ENCODE measurements at places on chromosomes 4 and X. TPM values are rescaled to one million over a fixed set of nuclear protein-coding genes. Genes with fewer than 3 reads are reported as not detected.

GRCh38 chr4:113905301-113905700 is 74.1 kb downstream of the ARSJ start:
- DNase-seq: no peak

DNA sequence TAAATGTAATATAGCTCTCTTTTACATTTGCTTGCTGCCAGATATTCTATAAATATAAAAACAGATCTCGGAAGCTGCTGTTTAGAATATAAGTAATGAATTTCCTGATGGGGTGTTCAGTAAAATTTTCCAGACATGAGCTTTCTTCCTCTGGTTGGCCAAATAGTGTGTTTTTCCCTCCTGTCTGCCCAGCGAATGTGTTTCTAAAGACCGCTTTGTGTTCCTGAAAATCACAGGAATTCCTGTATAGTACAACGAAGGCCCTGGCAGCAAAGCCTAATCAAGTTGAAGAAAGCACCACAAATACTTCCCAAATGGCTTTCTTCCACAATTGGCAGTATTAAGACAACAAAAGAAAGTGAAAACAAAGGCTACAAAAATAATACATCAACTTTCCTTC is 494.1 kb downstream of the INPP4B start:
- no peak for DNase-seq

DNA sequence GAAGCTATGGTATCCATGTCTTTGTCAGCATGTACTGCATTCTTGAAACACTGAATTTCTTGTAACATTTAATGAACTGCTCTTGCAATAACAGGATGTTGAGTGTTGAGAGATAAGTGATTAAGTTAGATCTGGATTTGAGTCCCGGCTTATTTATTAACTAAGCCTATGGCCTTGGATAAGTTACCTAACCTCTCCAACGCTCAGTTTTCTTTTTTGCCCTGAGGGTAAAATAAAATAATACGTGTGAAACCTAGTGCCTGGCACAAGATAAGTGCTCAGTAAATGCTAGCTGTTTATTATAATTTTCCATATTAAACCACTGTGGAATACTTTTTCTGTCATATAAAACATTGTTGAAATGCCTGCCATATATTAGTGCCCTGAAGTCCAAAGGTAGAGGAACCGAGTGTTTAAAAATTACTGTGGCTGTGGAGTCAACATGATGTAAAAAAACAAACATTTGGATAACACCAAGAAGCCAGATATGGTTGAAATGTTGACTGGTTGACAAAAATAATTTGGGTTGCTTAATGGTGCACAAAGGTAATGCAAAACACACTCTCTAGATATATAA is 58.6 kb upstream of the ALB start:
- peak; percentile 93 for DNase-seq

DNA sequence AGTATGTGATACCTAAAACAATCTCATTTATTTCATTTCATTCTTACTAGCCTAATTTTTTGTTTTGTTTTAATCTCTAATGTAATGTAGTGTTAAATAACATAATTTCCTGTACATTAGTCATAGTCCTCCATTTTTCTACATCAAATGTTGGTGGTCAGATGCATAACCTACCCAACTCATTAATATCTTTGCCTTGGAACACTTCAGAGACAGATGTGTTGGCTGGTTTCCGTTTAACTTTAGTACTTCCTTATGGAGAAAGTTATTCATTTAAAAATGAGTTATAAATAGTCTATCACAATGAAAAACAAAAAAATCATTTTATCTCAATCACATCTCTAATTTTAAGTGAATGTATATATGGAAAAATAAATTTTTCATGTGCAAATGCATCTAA is 190.2 kb downstream of the ANTXR2 start:
- DNase-seq: no peak

- no peak for DNase-seq
These were observed 1.5 kb downstream of the IL1RAPL2 start for GRCh38 chrX:104567506-104567905.

GRCh38 chr4:172515266-172515879 is 653.2 kb upstream of the GALNT7 start:
- no peak for DNase-seq

Gene CNGA1
- 0.22 TPM for total RNA-seq

Gene ADH1C
- not detected for total RNA-seq

Gene FGF16
- total RNA-seq: not detected

Gene SSX2B
- not detected for total RNA-seq

Gene CENPVL1
- total RNA-seq: not detected

Measured in HepG2 (cell line).